ENCODE measurements at places on chromosomes 16 and 17.

DNA sequence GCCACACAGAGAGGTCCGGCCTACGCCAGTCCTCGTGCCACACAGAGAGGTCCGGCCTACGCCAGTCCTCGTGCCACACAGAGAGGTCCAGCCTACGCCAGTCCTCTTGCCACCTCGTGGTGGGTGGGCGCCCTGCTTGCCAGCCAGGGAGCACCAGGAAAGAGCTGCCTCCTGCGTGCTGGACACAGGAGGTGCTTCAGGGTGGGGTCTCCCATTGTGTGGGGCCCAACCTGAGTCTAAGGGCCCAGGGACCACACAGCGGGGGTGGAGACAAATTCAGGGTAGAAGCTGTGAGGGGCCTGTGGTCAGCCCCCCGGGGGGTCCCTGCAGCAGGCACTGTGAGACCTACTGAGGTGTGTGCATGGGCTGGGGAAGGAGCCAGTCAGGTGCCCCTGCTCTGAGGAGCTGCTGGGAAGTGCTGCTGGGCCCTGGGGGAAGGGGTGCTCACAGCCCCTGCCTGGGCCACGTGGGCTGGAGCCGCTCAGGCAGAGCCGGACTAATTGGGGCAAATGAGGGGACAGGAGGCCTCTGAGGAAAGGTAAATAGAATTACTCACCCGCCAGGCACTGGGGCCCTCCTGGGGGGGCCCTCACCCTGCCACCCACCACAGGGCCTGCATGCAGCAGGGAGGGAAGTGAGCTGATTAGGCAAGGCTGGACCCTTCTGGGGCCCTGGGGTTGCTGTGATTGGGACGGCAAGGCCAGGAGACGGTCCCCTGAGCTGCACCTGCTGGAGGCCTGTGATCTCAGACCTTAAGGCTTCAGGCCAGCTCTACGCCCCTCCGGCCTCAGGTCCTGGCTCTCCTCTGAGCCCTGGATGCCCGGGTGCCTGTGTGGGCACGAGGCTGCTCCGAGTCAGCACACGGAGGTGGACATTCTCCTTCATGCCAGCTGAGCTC, 11.0 kb downstream of the GCGR start:
- no peak for DNase-seq

DNA sequence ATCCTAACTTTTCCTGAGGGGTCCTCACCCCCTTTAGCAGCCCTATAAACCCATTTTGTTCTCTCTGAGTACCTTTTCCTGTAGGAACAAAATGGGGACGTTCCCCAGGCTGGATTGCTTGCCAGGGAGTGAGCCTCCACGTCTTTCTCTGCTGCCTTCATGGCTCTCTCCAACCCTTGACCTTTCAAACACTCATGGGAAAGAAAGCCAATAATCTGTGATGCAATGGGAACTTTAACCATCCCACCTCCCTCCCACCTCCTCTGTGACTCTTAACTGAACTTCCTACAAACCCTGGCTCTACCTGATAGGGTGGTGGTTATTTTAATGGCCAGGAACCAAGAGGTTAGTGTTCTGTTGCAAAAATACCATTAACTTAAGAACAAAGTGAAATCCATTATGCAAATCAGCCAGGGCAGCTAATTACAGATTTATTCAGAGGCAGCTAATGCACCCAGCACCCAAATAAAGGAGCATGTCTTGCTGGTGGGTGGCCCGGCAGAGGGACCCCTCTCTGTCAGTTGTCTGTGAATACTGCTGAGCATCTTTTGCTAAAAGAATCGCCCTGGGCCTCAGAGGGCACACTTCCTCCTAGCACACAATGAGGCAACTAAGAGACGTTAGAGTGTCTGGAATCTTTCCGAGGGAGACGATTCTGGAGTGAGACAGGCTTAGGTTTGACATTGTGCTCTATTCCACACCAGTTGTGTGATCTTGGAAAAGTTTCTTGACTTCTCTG, 3.0 kb downstream of the PIPOX start:
- DNase-seq, result no peak

DNA sequence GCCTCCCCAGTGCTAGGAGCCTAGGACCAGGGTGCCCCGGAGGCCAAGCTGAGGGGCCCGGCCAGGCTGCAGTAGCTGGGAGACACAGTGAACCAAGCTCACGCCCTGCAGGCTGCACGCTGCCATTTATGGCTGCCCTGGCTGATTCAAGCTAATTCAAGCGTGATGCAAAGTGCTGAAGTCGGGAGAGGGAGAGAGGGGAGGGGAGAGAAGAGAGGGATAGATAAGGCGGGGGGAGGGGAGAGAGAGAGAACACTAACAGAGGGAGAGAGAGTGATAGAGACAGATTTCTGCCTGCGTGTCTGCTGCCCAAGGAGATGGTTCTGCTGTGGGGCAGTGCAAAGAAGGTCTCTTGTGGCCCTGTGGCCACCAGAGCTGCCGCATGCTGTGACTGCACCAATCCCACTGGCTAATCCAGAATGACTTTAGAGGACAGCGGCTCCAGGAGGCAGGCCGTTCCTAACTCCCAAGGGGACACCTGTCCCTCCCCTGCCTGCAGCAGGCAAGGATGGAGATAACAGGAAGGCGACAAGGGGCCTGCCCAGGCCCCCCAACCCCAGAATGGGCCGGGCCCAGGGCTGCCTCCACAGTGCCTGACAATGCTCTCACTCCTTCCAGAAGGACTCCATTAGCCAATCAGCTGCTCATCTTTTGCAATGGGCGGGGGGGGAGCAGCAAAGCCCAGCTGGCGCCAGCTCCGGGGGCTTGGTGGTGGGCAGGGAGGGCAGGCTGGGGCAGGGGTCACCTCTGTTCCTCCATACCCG, 12.9 kb downstream of the MXRA7 start:
- no peak for DNase-seq

DNA sequence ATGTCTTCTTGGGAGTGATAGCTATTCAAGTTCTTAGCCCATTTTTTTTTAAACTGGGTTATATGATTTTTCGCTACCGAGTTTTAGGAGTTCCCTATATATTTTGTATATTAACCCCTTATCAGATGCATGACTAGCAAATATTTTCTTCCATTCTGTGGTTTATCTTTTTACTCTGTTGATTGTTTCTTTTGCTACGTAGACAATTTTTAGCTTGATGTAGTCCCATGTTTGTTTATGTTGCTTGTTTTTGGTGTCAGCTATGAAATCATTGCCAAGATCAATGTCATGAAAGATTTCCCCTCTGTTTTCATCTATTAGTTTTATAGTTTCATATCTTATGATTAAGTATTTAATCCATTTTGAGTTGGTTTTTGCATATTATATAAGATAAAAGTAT, 480.5 kb downstream of the CDH11 start:
- DNase-seq, result no peak

DNA sequence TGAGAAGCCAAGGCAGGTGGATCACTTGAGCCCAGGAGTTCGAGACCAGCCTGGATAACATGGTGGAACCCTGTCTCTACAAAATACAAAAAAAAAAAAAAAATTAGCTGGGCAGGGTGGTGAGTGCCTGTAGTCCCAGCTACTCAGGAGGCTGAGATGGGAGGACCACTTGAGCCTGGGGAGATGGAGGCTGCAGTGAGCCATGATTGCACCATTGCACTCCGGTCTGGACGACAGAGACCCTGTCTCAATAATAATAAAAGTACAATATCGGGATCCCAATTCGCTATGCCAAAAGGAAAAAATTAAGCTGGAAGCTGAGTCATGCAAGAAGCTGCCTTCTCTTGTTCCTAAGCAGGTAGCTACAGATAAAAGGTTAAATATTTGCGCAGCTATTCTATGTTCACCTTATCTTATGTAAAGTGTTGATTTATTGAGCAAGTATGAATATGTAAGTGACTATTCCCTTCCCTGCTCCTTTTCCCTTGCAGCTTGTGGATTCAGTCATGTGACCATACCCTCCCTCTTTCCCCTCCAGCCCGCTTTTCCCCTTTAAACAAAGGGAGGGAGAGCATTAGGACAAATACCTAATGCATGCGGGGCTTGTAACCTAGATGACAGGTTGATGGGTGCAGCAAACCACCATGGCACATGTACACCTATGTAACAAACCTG, 112.0 kb downstream of the LITAF start:
- DNase-seq, result no peak

GRCh38 chr17:17512866-17513265, 16.7 kb upstream of the RASD1 start:
- no peak for DNase-seq

GRCh38 chr17:68601565-68602288, 560 bp upstream of the FAM20A start:
- no peak for DNase-seq

DNA sequence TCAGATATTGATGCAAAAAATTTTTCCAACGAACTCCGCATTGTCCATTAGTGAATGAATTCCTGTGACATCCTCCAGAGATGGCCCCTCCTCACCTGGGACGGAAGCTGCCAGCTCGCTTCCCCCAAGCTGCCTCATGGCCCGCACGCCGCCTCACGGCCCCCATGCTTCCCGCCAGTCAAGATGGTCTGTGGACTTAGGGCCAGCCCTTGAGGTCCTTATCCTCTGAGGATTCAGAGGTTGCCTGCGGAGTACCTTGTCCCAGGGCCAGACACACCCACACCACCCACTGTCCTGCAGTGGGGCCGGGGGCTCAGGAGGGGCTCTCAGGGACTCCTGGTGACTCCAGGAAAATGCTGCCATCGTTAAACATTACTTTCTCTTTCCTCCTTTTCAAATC, 73.6 kb downstream of the SEC14L1 start:
- DNase-seq, result no peak

DNA sequence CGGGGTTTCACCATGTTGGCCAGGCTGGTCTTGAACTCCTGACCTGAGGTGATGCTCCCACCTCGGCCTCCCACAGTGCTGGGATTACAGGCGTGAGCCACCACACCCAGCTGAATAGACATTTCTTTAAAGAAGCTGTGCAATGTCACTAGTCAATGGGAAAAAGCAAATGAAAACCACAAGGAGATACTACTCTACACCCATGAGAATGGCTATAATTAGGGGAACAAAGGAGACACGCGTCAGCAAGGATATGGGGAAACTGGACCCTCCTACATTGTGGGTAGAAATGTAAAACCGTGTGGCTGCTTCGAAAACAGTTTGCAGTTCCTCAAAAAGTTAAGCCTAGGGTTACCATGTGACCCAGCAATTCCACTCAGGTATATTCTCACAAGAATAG, 103.4 kb downstream of the VPS53 start:
- DNase-seq, result no peak
